ENCODE measurements at places on chromosomes 5 and 9.

DNA sequence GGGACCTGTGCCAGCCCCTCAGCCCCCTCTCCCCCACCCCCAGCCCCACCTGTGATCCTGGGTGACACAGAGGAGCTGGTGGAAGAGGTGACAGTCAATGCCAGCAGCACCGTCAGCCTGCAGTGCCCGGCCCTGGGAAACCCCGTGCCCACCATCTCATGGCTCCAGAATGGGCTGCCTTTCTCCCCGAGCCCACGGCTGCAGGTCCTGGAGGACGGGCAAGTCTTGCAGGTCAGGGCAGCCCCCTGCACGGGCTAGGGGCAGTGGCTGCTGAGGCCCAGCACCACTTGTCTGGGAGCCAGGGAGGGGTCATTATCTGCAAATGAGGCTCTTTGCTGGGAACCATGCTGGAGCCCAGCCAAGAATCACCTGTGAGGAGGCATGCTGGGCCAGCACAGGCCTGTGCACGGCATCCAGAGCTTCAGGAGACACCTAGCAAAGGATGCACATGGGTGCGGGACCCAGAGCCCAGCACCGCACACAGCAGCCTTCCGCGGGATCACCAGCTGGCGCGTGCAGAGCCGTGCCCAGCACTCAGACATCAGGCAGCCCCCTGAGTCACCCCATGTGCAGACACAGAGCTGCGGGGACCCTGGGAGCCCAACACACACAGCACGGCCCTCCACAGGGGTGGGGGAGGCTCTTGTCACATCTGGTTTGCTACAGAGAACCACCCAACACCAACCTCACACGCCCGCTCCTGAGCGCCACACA, 62.0 kb upstream of the ASS1 start:
- DNase-seq, result no peak

- DNase-seq, result no peak
These were observed 395.3 kb downstream of the OSTF1 start for GRCh38 chr9:75483636-75484035.

GRCh38 chr9:13934416-13934815, 379.5 kb downstream of the NFIB start:
- no peak for DNase-seq

DNA sequence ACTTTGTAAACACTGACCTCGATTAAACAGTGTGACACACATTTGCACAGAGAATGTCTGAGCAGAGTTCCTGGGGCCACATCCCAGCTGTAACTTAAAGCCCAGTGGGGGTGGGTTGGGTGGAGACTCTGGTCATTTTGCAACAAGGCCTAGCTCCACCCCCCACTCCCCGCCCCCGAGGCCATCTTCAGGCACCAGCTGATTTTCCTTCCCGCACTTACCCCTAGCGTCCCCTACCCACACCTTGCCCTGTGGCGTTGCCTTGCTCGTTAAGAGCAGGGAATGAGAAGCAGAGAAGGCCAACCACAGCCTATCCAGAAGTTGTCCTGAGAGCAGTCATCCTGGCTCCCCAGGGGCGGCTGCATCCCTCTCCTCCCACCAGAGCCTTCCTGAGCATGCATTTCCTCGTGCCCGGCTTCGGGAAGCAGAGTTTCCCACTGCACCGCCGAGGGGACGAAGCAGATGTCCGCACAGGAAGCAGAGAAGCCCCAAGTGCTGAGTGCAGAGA, 101.7 kb upstream of the SARDH start:
- DNase-seq, result no peak

- DNase-seq, result no peak
These were observed 110.9 kb downstream of the PAX5 start for GRCh38 chr9:36923025-36923625.

DNA sequence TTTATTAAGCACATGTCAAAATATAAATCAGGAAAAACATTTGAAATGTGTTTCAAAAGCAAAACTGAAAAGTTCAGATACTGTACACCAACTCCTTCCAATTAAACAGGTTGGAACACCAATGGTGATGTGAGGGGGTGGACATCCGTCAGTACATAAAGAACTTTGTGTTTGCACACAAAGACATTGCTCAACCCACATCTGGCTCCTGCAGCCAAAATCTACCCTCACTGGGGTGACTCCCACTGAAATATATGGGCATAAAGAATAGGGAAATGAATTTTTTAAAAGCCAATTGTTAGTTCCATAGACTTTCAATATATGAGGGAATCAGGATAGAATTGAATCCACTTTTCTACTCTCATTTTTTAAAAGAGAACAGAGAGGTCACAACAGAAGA, 63.9 kb downstream of the MEGF9 start:
- DNase-seq, result no peak

- no peak for DNase-seq
These were observed 108.4 kb downstream of the GHR start for GRCh38 chr5:42531611-42532010.

GRCh38 chr9:132584601-132585560, 2.5 kb downstream of the BARHL1 start:
- DNase-seq, result no peak

DNA sequence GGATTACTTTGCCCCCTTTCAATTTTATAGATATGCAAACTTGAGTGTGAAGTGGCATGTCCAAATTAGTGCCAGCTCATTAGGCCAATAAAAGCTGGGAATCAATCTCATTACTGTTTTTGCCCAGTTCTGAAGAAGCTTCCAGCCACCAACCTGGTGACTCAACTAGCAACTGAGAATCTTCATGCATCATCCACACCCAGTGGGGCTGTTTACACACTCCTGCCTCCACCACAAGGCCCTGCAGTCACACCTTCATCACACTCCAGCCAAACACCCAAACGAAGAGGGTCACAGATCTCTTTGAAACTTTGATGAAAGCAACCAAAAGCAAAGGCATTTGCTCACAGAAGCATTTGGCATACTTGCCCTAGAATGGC, 41.3 kb upstream of the S1PR3 start:
- no peak for DNase-seq

DNA sequence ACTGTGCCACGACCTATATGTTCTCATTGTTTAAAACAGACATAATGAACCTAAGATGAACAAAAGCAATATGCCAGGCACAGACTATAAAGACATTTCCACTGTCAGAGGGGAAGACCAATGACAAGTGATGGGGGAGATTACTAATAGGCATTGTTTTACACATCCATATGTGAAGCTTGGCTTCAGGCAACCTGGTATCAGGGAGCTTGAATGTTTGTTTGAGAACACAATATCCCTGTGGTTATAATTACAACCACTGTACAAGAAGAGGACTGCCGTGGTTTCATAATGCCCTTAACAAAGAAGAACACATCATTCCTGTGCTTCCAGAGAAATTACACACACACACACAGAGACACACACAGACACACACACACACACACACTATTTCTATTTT, 385.7 kb downstream of the BNC2 start:
- no peak for DNase-seq
